ENCODE measurements at places on chromosomes 2 and 18.

GRCh38 chr2:222452422-222452950 lies 28.1 kb downstream of the SGPP2 start:
- no peak for DNase-seq

DNA sequence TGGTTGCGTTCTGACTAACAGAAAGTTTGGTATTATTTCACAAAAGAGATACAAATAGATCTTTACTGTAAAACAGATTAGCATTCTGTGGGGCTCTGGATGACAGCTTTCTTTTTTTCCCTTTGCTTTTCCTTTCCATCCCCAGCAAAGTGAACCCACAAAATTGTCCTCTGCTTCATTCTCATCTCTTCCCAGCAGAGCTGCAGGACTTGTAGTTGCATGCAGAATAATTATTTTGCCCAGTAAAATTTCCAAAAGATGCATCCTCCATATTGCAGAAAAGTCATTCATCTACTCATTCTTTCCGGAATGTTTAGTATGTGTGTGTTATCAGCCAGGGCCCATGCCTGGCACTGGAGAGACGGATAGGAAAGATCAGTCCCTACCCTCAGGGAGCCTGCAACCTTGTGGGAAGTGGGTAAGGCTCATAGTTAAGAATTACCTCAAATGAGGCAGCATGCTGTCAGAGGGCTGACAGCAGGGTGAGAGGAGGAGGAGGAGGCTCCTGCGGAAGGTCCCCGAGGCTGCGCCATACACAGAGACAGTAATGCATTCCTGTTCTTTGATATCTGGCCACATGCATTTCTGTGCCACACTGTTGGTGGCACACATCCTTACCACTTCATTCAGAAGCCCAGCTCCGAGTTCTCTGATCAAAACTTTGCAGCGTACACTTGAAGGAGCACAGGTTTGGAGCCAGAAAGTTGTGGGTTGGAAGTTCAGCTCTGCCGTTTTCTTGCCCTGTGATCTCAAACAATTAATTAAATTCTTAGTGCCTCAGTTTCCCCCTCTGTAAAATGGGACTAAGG lies 225.4 kb downstream of the MYCN start:
- DNase-seq: no peak

DNA sequence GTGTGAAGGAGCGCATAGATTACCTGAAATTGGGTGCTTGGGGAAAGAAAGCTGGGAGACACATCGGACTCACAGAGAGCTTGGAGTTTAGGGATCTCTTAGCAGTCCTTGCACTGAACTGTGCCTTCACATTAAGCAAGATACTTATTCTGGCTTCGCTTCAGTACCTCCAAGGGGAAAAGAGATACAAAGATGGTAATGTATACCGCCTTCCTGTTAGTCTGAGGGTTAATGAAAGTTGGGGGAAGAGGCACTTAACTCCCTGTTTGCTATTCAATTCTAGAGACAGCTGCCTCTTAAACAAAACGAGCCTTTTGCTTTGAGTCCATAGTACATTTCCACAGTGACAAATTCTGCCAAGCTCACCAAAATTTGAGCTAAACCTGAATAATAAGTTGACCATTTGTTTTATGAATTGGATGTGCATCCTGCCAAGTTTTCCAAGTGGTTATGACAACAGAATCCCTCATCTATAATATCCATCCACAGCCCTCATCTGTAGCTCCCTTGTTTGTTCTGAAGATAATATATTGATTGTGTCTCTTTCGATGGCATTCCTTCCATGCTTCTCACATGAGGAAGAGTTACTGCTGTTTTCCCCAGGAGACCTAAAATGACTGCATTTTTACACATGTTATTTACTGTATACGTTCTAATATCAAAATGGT lies 287.1 kb upstream of the ATP5MC3 start:
- DNase-seq: no peak

DNA sequence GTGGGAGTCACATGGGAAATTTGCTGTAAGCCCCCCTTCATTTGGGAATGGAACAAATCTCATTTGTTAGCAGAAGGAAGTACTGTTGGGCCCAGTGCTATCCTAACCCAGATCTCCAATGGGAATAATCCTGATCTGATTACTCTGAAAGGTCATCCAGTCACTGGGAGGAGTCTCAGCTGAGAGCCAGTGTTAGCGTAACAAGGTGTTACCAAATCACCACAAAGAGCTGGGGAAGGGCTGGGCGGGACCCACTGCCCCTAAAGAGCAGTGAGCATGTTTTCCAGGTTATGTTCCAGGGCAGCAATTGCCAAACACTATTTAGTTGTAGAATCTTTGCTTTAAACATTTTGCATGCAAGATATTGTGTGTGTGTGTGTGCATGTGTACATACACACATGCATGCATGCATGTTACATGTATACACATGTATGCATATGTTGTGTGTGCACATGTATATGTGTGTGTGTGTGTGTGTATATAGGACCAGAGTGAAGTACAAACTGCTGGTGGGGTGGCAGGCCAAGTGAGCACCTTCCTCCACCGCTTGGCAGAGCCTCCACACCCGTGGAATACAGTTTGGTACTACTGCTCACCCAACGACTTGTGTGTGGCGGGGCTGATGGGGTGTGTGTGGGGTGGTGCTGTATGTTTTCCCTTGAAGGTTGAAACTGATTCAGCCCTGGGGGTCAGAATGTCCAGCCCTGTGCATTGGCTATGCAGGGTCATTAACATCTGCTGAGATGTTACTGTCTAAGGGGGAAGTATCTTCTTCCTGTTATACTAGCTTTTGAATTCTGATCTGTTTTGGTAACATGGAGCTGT lies 15.2 kb downstream of the INPP5D start:
- DNase-seq: no peak

DNA sequence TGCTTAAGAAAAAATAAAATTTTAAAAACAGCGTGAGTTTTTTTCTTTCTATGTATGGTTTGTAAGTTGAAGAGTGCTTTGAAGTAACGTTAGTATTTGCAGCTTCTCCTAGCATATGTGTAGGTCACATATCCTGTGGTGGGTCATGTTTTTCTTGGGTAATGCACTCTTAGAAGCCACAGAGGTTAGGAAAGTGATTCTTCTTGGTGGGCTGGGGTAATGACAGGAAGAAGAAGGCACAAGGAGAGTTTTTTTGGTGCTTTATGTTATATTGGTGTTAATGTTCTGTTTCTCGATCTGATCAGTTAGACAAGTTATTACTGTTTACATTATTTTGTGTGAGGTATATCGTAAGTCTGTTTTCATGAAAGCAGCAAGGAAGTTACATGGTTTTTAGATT lies 109.0 kb downstream of the ICA1L start:
- DNase-seq: no peak

- no peak for DNase-seq
Observed at GRCh38 chr2:429575-430254, 141.8 kb upstream of the ALKAL2 start.

DNA sequence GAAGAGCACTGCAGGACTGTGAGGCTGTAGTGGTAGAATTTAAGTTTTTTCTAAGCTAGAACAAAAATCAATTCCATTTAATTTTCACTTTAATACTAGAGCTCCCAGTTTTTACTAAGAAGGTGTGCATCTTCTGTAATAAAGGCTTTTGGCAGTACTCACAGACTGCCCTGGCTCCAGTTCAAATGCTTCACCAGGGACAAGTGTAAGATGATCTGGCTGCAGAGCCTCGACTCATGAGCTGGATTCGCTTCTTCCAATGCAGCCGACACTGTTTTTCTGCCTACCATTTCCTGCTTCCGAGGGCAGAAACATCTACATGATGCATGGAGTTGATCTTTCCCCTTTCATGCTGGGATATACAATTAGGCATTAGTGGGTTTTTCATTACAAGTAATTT lies 87.0 kb downstream of the FARSB start:
- DNase-seq: no peak

DNA sequence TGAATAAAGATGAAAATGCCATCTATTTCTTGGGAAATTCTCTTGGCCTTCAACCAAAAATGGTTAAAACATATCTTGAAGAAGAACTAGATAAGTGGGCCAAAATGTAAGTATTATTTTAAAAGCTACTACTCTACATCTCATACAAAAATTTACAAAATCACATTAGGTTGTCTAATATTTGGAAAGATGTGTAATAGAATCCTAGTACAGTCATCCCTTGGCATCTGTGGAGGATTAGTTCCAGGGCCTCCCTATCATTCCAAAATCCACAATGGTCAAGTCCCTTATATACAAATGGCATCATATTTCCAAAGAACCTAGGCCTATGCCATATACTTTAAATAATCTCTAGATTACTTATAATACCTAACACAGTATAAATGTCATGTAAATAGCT lies 41.2 kb downstream of the KYNU start:
- DNase-seq: no peak

DNA sequence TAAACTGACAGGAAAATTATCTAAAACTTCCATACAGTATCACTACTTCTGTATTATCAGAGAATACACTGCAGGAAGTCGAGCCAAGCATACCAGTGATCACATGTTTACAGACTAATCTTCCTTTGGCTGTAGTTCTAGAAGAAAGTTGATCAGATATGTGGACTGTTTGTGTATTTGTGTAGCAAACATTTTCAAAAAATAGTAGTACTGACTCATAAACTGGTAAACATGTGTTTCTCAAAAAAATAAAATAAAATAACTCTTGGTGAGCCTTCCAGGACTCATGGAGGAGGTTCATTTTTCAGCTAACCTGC lies 148.9 kb upstream of the SLC39A10 start:
- DNase-seq: no peak

DNA sequence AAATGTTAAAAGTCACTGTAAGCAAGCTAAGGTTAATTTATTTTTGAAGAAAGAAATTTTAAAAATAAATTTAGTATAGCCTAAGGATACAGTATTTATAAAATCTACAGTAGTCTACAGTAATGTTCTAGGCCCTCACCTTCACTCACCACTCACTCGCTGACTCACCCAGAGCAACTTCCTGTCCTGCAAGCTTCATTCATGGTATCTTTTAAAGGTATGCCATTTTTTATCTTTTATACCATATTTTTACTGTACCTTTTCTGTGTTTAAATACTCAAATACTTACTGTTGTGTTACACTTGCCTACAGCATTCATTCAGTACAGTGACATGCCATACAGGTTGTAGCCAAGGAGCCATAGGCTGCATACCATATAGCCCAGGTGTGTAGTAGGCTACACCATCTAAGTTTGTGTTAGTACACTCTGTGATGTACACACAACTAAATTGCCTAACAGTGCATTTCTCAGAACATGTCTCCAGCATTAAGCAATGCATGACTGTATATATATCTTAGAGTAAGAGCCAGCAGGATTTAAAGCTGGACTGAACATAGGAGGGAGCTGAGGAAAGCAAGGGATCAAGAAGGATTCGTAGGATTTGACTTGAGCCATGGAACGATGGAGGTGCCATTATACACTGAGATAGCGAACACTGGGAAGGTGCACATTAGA lies 83.1 kb upstream of the KLF7 start:
- no peak for DNase-seq

DNA sequence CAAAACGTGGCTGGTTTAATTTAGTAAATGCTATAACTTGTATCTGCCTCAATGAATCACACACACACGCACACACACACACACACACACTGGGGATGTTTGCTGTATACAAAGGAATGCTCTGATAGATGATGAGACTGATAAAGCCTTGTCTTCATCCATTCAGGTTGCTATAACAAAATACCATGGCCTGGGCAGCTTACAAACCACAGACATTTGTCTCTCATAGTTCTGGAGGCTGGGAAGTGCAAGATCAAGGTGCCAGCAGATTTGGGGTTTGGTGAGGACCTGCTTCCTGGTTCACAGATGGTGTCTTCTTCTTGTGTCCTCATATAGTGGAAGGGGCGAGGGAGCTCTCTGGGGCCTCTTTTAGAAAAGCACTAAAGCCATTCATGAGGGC lies 149.5 kb upstream of the HDAC4 start:
- DNase-seq: no peak

DNA sequence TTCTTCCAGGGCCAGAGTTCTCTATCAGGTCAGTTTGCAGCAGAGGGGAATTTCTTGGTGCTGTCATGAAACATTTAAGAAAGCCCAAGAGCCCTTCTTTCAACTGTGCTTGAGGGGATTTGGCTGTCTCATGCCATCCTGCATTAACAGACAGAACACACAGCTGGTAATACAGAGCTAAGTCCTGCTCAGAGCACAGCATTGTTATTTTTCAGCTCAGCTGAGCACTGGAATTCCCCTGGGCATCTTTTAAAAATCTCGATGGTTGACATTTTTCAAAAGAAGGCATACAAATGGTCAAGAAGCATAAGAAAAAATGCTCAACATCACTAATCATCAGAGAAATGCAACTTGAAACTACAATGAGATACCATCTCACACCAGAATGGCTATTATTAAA lies 14.9 kb upstream of the IL1R2 start:
- no peak for DNase-seq

GRCh38 chr2:27638037-27638637 lies 9.3 kb downstream of the GPN1 start:
- no peak for DNase-seq

- no peak for DNase-seq
Observed at GRCh38 chr2:54261537-54261936, 5.5 kb upstream of the TSPYL6 start.

DNA sequence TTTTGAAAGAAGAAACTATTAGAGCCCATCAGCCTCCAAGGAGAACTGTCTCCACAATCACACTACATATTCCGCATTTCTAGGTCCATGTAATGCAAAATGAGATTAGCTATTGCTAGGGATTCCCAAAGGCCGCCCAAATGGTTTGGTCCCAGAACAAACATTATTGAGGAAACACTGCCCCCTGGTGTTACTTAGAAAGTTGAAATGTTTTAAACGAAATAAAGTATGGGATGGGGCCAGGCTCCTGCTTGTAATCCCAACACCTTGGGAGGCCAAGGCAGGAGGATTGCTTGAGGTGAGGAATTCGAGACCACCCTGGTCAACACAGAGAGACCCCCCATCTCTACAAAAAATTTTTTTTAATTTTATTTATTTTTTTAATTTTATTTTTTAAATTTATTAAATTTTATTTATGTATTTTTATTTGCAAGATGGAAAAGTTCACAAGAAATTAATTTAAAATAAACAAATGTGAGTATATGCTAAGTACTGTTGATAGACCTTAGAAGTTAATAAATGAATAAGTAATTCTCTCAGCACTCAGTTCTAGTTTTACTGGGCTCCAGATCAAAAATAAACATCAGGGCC lies 5.5 kb downstream of the NHEJ1 start:
- no peak for DNase-seq

- DNase-seq: no peak
Observed at GRCh38 chr2:127149384-127149783, 42.4 kb upstream of the BIN1 start.

- no peak for DNase-seq
Observed at GRCh38 chr2:187783446-187783845, 229.2 kb upstream of the TFPI start.
